ENCODE measurements at places on chromosomes 12 and 14.
A peak's percentile ranks its signal among the peaks of the same experiment; 100 is the strongest.

- no peak for DNase-seq
These were observed 3.1 kb downstream of the RDH16 start for GRCh38 chr12:56954057-56954957.

DNA sequence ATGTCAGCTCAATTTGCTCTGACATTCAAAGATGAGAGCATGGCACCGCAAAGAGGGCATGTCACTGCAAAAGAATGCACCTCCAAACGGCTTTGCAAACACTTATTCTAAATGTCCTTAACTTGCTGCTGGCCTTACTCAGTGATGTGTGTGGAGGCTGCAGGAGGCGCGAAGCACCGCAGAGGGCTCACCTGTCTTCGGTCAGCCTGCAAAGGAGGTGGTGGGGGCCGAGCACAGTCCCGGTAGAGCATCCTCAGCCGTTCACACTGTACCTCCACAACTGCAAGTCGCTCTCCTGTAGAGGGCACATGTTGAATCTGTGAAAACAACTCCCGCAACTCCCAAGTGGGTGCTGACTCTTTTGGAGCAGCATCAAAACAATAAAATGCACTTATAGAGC, 93.8 kb downstream of the TRAFD1 start:
- DNase-seq, result no peak

DNA sequence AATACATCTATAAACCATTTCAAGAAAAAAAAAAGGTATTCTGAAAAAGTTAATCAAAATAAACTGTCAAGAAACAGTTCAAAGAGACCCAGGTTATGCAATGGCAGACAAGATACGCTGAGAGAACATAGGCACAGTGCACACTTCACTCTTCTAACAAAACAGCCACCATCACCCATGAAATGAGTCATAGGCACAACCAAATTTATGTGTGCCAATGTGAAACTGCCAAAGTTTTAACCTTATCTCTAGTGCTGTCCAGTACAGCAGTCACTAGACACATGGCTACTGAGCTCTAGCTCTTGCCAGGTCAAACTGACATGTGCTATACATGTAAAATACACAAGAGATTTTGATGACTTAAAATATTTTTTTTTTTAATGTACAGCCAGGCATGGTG, 1.4 kb downstream of the CEP128 start:
- no peak for DNase-seq

GRCh38 chr14:35140718-35141581, 18.6 kb downstream of the PRORP start:
- peak; percentile 77 for DNase-seq

DNA sequence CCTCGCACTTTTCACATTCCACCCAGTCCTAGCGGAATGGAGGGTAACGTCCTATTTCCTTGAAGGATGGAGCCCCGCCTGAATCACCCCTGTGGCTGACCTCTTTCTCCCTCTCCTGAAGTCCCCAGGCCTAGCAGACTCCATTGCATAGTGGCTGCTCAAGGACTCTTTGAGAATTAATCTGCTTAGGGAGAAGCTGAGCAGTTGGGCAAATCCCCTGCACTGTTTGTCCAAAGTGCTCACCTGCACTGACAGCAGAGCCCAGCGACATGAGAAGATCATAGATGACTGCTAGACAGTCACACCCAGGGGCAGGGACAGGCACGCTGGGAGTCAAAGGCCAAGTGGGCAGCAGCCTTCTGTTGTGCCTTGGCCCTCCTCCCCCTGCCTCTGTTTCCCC, 37.7 kb upstream of the DICER1 start:
- no peak for DNase-seq

- DNase-seq, result no peak
These were observed 1.5 kb downstream of the BMAL2 start for GRCh38 chr12:27334042-27334720.

GRCh38 chr12:129819391-129819790, 84.4 kb downstream of the TMEM132D start:
- DNase-seq, result no peak

GRCh38 chr14:96536807-96537206, 34.6 kb downstream of the PAPOLA start:
- no peak for DNase-seq

DNA sequence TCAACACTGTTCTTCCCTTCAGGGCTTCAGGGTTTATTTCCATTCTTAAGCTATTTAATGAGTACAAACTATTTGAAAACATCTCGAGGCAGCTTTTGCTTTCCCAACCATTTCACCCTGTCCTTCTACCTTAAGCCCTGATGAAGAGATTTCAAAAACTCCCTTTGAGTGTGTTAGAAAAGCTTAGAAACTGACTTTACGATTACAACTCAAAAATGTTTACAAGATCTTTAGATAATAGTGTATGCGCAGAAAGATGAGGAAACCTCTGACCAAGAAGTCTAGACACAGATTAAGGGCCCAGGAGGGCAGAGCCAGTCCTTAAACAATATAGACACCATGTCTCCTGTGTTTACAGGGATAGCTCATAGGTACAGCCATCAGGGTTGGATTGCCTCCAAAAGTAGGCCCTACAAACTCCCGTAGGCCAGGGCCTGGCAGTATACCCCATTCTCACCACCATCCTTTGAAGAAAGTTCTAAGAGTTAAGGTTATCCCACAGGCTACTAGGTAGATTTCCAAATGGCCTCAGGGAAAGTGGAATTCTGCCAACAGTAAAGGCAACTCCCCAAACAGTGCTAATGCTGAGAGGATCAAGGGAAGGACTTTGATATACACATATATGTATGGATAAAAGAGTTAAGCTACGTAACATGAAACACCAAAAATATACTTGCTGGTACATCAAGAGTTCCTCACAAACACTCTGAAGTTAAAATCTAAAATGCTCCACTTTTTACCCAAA, 11.4 kb upstream of the SOS2 start:
- DNase-seq, result no peak

- peak; percentile 59 for DNase-seq
These were observed 527.2 kb downstream of the FLRT2 start for GRCh38 chr14:86057018-86057667.

DNA sequence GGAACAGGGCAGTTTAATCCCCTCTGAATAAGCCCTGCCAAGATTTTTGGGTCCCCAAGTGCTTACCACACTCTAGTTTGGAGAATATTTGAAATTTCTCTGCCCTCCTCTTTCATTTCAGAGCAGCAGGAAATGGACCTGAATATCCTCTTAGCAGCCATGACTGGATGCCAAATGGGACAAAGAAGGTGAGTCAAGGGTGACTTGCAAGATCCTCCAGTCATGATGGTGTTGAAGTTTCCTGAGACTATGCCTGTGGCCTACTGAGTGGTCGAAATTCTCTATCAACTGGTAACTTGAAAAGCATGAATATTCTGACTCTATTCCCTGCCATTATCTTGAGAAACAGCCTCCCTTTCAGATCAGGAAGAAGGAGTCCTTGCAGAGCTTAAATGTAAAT, 1674.7 kb upstream of the SEL1L start:
- no peak for DNase-seq

- DNase-seq, result no peak
These were observed 108.0 kb downstream of the EEA1 start for GRCh38 chr12:92821142-92821541.

DNA sequence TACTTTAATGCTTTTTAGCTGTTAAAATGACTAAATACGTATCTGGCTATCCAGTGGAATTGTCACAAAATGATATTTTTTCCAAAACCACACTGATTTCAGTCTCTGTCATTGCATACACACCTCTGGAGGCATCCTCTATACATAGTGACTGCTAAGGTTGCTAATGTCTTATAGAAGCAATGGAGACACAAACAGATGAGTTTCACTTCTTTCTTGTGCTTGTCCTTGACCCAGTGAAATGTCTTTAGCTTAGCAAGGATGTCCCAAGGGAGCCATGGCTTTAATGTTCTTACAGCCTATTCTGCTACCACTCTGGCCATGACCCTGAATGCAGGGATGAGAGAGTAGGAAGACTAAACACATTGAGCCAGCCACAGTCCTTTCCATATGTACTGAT, 90.3 kb downstream of the TPH2 start:
- DNase-seq, result no peak

DNA sequence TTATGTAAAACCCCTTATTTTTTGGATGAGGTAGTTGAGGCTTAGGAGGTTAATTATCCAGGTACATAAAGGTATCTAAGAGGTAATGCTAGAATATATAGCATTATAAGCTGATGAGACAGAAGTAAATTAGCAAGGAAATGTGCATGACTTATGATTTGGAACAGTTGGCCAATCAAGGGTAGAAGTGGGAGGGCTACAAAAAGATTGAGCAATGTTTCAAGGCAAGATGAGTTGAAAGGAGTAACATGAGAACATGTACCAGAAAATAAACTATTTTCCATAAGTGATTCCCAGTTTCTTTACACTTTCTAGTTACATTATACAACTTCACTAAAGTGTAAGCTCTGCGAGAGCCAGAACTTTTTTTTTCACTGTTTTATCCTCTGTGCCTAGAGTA, 290.9 kb downstream of the LRIG3 start:
- DNase-seq, result peak; percentile 66

GRCh38 chr14:78308079-78308478, 137.9 kb downstream of the NRXN3 start:
- no peak for DNase-seq

GRCh38 chr12:54649825-54650224, 1.7 kb upstream of the DCD start:
- DNase-seq, result no peak

DNA sequence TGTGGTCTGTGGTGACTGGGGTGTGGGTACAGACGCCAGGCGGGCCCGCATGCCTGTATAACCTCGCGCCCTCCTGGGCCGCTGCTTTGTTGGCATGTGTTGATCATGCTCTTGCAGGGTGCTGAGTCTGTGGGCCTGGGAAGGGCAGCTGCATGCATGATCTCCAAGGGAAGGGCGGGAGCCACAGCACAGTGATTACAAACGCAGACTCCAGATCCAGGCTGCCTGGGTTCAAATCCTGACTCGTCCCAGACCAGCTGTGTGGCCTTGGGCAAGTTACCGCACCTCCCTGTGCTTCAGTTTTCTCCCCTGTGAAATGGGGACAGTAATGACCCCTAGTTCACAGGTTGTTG, 24.0 kb downstream of the ADGRD1 start:
- no peak for DNase-seq

DNA sequence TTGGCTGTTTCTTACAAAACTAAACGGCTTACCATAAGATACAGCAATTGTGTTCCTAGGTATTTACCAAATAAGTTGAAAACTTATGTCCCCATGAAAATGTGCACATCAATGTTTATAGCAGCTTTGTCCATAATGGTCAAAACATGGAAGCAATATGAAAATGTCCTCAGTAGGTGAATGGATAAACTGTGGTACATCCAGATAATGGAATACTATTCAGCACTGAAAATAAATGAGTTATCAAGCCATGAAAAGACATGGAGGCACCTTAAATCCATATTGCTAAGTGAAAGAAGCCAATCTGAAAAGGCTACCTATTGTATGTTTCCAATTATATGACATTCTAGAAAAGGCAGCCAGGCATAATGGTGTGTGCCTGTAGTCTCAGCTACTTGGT, 40.7 kb downstream of the CFL2 start:
- no peak for DNase-seq

DNA sequence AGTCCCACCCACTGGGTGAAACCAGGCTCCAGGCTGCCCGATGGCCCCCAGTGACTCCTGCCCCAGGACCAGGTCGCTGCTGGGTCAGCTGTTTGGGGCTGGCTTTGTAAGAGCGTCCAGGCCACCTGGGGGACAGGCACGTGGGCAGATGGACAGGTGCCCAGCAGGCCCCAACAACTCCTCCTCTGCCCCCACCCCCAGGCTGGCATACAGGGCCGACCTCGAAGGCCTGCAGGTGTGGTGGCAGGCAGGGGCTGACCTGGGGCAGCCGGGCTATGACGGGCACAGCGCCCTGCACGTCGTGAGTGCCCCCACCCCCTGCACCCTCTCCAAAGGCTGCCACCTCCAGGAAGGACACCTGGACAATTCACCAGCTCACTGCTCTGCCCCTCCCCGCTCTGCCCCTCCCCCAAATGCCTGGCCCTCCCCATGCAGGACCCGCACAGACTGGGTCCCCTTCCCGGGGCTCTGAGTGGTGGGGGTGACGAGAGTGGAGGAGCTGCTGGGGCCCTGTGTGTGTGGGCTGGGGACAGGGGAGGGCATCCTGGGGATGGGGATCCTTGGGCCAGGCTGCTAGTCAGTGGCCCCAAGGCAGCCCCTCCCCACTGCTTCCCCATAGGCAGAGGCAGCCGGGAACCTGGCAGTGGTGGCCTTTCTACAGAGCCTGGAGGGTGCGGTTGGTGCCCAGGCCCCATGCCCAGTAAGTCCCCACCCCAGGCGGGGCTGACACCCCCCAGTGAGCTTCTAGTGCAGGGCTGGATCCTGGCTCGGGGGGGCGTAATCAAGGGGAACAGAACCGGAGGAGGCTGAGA, 26.0 kb downstream of the ASPG start:
- DNase-seq, result no peak

DNA sequence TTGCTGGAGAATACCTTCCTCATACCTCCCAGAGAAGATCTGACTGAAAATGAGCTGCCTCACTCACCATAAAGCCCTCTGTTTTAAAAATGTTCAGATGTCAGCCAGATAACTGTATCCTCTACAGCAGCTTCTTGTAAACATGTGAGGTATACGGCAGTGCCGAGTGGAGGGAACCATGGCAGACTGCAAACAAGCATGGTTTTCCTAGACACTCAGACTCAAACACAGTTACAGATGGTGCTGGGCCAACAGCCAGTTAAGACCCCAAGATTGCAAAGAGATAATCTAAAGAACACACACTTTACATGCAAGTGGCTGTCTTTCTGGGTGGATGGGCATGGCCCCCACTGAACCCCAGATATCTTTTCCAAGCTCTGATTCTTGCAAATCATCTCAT, 16.6 kb upstream of the CCDC177 start:
- no peak for DNase-seq

DNA sequence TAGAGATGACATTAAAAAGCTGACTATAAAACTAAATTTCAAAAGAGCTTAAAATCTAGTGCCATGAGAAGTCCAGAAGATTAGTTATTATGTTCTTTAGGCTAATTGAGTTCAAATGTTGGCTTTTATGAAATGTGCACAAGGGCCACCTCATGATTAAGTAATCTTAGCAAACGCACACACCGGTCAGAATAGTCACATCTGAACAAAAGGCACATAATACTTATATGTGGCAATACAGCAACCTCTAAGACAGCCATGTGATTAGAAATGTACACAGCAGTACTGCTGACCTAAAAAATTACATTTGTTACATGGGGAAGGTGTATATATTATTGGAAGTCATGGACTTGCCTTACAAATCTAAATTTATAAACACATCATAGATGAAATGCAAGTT, 344.7 kb upstream of the GARIN6 start:
- peak; percentile 10 for DNase-seq

GRCh38 chr12:92927436-92928281, 1.4 kb downstream of the EEA1 start:
- peak; percentile 81 for DNase-seq

All from adipocyte (in vitro differentiated cells).